ENCODE measurements at places on chromosomes 4 and X. TPM values are rescaled to one million over a fixed set of nuclear protein-coding genes. Genes with fewer than 3 reads are reported as not detected.

GRCh38 chr4:1556541-1557220 lies 127.4 kb downstream of the FAM53A start:
- H3K4me3 ChIP-seq = no peak overlapping the region
- peaks cover 37% of the 10 kb centered on the region for H3K27me3 ChIP-seq
- no peaks in the 10 kb centered on the region for H3K4me1 ChIP-seq
- DNase-seq = no peak
- H3K27ac ChIP-seq = no peak overlapping the region

DNA sequence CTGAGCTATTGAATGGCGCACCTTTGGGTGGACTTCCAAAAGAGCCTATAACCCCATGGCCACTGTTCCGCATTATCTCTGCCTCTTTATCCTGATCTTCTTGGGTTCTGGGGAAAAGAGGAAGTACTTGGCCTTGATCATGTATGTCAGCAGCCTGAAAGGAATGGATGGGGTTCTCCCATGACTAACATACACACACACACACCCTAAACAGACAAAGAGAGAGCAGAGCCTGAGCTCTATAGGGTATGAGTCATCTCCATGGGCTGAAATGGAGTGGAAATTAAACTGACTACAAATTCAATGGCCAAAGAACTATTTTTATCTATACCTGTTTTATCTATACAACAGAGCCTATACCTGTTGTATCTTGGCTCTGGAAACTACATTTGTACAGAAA lies 141.5 kb upstream of the MTMR8 start:
- H3K27ac ChIP-seq = no peak overlapping the region
- no peaks in the 10 kb centered on the region for H3K36me3 ChIP-seq
- no peak for DNase-seq
- H3K27me3 ChIP-seq = no peaks in the 10 kb centered on the region

- H3K27ac ChIP-seq = no peak overlapping the region
- peaks cover 7% of the 10 kb centered on the region for H3K4me1 ChIP-seq
- no peaks in the 10 kb centered on the region for H3K27me3 ChIP-seq
- H3K4me3 ChIP-seq = no peak overlapping the region
- H3K36me3 ChIP-seq = no peaks in the 10 kb centered on the region
Observed at GRCh38 chr4:181962321-181962720, 280.9 kb upstream of the TENM3 start.

DNA sequence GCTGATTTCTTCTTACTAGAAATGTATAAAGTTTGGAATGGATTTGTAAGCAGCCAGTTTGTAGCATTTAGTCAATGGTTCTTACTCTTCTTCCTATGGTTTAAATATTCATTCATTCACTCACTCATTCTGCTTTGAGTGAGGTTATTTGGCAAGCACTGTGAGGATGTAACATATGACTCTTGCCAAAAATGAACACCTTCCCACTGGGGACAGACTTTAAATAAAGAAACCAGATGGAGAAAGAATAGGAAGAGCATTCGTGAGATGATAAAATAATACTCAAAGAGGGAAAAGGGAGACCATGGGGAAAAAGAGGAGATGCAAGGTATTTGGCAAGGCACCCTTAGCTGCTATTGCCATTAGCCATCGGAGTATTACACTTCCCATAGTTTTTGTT lies 586.1 kb downstream of the ADGRL3 start:
- no peak overlapping the region for H3K27ac ChIP-seq
- H3K4me3 ChIP-seq = no peak overlapping the region
- H3K27me3 ChIP-seq = no peaks in the 10 kb centered on the region
- no peaks in the 10 kb centered on the region for H3K36me3 ChIP-seq
- H3K4me1 ChIP-seq = no peaks in the 10 kb centered on the region

DNA sequence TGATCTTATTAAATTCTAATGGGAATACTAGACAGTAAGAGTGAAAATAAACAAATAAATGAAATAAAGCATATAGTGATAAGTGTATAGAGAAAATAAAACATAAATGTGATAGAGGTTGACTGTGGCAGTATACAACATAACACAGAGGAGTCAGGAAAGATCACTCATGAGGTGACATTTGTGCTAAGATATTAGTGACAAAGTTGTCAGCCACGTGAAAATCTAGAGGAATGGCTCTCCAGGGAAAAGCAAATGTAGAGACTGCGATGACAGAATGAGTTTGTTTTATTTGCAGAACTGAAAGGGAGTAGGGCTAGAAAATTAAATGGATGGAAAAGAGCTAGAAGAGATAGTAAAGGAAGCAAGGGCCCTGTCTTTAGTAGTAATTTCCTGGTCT lies 72.8 kb upstream of the GABRA2 start:
- no peak overlapping the region for H3K27ac ChIP-seq
- H3K4me3 ChIP-seq = no peak overlapping the region

DNA sequence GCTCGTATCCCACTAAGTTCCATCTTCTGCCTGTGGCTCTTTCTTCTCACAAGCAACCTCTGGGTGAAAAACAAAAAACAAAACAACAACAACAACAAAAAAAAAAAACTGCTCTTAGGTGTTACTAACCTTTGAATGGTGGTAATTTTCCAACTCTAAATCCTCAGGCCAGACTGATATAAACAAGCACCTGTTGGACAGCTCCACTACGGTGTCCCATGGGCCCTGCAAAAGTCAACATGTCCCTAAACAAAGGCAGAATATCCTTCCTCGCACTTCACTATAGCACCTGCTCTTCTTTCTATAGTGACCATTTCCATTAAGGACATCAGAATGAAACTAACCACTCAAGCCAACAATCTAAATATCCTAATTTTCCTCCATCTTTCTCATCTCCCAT lies 54.6 kb upstream of the PARM1 start:
- no peak overlapping the region for H3K27ac ChIP-seq
- DNase-seq = no peak
- no peak overlapping the region for H3K4me3 ChIP-seq
- H3K27me3 ChIP-seq = peaks cover 2% of the 10 kb centered on the region

NPY5R gene
- polyA plus RNA-seq = not detected

TLR8 gene
- polyA plus RNA-seq = not detected

DNA sequence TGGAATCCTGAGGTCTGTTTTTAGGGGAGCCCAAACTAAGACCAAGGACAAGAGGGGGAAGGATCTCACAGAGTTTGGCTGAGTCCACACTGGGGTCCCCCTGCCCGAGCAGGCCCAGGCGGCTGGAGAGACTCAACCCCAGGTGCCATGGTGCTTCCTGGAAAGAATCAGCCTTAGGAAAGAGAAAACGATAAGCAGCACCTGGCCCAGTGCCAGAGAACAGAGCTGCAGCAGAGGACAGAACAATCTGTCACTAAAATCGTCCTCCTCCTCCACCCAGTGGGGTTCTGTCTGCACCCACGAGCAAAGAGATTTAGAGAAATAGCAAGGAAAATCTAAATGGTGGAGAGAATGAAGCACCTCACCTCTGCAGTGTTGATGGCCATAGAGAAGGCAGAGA lies 470.5 kb downstream of the BCOR start:
- no peaks in the 10 kb centered on the region for H3K36me3 ChIP-seq
- H3K27ac ChIP-seq = no peak overlapping the region
- no peaks in the 10 kb centered on the region for H3K4me1 ChIP-seq
- DNase-seq = no peak

- H3K4me3 ChIP-seq = no peak overlapping the region
- H3K27ac ChIP-seq = no peak overlapping the region
- H3K27me3 ChIP-seq = no peaks in the 10 kb centered on the region
- H3K36me3 ChIP-seq = no peaks in the 10 kb centered on the region
- peaks cover 6% of the 10 kb centered on the region for H3K4me1 ChIP-seq
Observed at GRCh38 chr4:123651536-123652180, 255.1 kb downstream of the SPRY1 start.

DNA sequence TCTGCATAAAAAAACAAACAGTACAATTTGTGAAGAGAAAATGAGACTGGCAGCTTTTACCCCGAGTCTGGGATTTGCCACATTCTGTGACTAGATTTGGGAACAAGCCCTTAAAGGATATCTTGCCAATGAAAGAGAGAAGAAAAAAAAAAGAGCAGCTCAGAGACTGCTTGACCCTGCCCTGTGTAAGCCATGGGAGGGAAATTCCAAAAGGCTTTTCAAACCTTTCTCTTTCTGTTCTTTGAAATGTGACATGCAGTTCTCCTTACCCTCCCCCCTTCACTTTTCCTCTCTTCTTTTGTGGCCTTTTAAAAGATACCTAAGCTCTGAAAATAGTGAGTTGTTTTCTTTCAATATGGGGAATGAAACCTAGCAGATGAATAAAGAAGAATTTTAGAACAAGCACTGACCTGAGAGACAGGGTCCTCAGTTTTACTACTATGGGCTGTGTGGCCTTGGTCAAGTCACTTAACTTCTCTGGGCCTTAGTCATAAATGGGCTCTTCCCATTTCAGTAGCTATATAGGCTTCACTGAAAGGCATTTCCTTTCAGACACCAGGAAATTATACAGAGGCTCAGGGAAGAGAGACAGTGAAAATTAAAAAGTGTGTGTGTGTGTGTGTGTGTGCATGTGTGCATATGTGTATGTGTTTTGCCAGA lies 5.1 kb downstream of the CCDC160 start:
- no peak overlapping the region for H3K4me3 ChIP-seq
- no peaks in the 10 kb centered on the region for H3K27me3 ChIP-seq
- no peaks in the 10 kb centered on the region for H3K4me1 ChIP-seq

SHISA3 gene
- 0.77 TPM for polyA plus RNA-seq

- H3K36me3 ChIP-seq = no peaks in the 10 kb centered on the region
- no peaks in the 10 kb centered on the region for H3K4me1 ChIP-seq
- H3K27ac ChIP-seq = no peak overlapping the region
- no peak for DNase-seq
Observed at GRCh38 chr4:87718217-87718835, 68.2 kb downstream of the DMP1 start.

GRCh38 chr4:153513596-153513995 lies 47.4 kb downstream of the TMEM131L start:
- peak; percentile 74 for DNase-seq
- no peak overlapping the region for H3K27ac ChIP-seq
- H3K36me3 ChIP-seq = no peaks in the 10 kb centered on the region
- no peak overlapping the region for H3K4me3 ChIP-seq
- no peaks in the 10 kb centered on the region for H3K27me3 ChIP-seq
- peaks cover 4% of the 10 kb centered on the region for H3K4me1 ChIP-seq

MAMLD1 gene
- 11.0 TPM for polyA plus RNA-seq

SPATA18 gene
- polyA plus RNA-seq = 3.0 TPM

DNA sequence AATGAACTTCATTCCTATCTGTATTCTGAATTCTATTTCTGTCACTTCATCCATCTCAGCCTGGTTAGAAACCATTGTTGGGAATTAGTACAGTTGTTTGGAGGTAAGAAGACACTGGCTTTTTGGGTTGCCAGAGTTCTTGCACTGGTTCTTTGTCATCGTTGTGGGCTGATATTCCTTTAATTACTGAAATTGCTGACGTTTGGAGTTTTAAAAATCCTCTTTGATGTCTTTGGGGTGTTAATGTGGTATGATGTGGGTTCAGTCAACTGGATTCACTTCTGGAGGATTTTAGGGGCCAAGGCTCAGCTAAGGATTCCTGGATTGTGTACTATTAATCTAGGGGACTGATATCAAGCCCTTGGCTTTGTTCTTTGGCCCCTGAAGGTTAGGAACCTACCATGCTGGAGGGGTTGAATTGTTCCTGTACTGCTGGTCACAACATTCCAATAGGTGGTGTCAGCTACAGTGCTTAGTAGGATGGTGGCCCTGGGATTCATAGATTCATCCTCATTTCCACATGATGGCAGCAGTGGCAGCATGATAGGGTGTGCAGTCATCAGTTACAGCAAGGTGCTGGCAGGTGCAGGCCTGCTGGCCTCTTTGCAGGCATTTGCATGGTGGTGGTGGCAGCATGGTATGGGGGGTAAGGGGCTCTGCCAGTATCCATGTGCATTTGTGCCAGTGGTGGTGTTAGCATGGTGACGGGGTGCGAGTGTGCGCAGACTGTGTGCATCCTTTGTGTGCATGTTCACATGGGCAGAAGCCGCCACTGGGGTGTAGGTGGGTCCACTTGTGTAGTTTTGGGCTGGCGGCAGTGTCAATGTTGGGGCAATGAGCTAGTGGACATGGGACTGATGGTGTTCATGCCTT lies 301.3 kb downstream of the TEX13C start:
- no peaks in the 10 kb centered on the region for H3K27me3 ChIP-seq
- no peak overlapping the region for H3K27ac ChIP-seq
- no peaks in the 10 kb centered on the region for H3K36me3 ChIP-seq
- no peak overlapping the region for H3K4me3 ChIP-seq
- no peak for DNase-seq

EXOC1L gene
- polyA plus RNA-seq = not detected

GRCh38 chr4:17797808-17798207 lies 12.7 kb downstream of the DCAF16 start:
- H3K27ac ChIP-seq = no peak overlapping the region
- H3K36me3 ChIP-seq = peaks cover 6% of the 10 kb centered on the region
- H3K4me3 ChIP-seq = no peak overlapping the region
- no peaks in the 10 kb centered on the region for H3K27me3 ChIP-seq
- H3K4me1 ChIP-seq = no peaks in the 10 kb centered on the region

NLRP2B gene
- not detected for polyA plus RNA-seq

SUPT20HL1 gene
- not detected for polyA plus RNA-seq

GBA3 gene
- polyA plus RNA-seq = not detected

- H3K4me3 ChIP-seq = no peak overlapping the region
- no peaks in the 10 kb centered on the region for H3K4me1 ChIP-seq
- H3K36me3 ChIP-seq = no peaks in the 10 kb centered on the region
- H3K27me3 ChIP-seq = no peaks in the 10 kb centered on the region
Observed at GRCh38 chrX:134461437-134461836, 1.5 kb downstream of the HPRT1 start.

GRCh38 chr4:155667222-155667567 lies 547 bp downstream of the GUCY1A1 start:
- H3K4me1 ChIP-seq = no peaks in the 10 kb centered on the region
- no peaks in the 10 kb centered on the region for H3K36me3 ChIP-seq
- H3K27me3 ChIP-seq = peaks cover 27% of the 10 kb centered on the region
- H3K4me3 ChIP-seq = peak overlapping the region; percentile 86
- no peak overlapping the region for H3K27ac ChIP-seq
- no peak for DNase-seq

GRCh38 chrX:45134315-45134731 lies 66.4 kb downstream of the DIPK2B start:
- H3K27ac ChIP-seq = no peak overlapping the region
- DNase-seq = no peak
- H3K4me1 ChIP-seq = no peaks in the 10 kb centered on the region
- no peak overlapping the region for H3K4me3 ChIP-seq

GRCh38 chr4:85391589-85392410 lies 83.2 kb upstream of the ARHGAP24 start:
- no peaks in the 10 kb centered on the region for H3K36me3 ChIP-seq
- H3K4me3 ChIP-seq = no peak overlapping the region
- no peak overlapping the region for H3K27ac ChIP-seq
- H3K4me1 ChIP-seq = no peaks in the 10 kb centered on the region

Data from IMR-90 (cell line).